ENCODE measurements at places on chromosomes 2 and 18. TPM values are rescaled to one million over a fixed set of nuclear protein-coding genes. Genes with fewer than 3 reads are reported as not detected.

Gene SLC40A1
- total RNA-seq, result 26.3 TPM

GRCh38 chr2:237529452-237530402 is 36.6 kb upstream of the PRLH start:
- DNase-seq, result no peak

DNA sequence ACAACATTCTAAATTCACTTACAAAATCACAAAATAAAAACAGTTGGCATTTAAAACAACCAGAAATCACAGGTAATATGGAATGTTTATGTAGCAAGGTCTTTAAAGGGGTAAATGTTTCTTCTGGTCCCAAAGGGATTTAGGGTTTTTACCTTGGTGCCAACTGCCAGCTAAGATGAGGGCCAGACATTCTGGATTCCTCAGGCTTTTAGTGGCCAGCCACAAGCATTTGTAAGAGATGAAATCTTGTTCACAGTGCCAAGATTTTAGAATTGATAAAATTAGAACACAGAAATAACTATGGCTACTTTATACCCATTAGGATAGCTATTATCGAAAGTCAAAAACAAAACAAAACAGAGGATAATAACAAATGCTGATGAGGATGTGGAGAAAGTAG is 60.4 kb upstream of the CDKL4 start:
- DNase-seq, result no peak

- DNase-seq, result no peak
Measured at GRCh38 chr2:68388772-68389171, 23.7 kb downstream of the PLEK start.

Gene TEKT4
- 0.10 TPM for total RNA-seq

DNA sequence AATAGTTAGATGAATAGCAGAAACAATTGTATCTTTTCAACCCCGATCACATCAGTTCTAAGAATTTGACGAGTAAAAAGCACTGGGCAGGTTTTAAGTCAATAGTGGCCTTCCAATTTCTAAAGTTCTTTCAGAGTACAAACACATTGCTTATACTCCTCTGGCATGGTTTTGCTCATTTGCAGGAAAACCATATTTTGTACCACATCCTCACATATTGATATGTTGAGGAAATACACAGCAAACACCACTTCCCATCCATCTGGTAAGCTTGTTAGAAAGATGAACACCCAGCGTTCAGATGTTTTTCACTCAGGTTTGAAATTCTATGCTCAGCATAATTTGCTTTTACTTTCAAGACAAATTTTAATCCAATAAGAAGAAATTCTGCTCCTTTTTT is 344.6 kb upstream of the ACVR2A start:
- DNase-seq, result no peak

DNA sequence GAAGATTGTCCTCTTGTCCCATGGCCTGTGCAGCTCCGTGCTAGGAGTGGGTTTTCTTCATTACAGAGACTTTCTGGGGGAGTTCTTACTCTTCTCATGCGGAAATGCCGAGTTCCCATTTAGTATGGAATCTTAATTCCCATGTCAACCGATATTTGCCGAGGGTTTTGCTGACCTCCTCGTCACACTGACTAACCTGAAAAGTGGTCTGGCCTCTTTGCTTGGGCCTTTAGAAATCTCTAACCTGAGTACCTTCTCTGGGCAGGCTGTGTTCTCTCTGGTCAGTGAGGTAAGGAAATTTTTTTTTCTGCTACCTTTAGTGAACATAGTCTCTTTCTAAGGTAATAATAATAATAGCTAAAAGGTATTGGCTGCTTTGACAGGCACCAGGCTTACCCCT is 10.9 kb upstream of the EML6 start:
- DNase-seq, result no peak

- no peak for DNase-seq
Measured at GRCh38 chr2:11777066-11777782, 30.8 kb downstream of the LPIN1 start.

DNA sequence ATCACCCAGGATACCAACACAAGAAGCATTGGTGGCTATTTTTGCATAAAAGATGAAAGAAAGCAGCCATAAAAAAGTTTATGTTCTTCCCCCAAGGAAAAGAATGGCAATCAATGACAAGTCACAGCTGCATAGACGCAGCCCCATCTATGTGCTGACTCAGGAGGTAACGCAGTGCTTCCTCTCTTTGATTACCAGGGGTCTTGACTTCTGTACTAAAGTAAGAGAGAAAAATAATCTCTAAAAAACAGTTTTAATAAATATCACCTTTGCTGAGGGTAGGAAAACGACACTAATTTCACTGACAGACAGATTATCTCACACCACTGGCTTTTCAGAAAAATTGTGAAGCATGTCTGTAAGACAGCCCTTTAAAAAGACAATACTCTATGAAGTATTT is 33.9 kb upstream of the EVA1A start:
- DNase-seq, result no peak

DNA sequence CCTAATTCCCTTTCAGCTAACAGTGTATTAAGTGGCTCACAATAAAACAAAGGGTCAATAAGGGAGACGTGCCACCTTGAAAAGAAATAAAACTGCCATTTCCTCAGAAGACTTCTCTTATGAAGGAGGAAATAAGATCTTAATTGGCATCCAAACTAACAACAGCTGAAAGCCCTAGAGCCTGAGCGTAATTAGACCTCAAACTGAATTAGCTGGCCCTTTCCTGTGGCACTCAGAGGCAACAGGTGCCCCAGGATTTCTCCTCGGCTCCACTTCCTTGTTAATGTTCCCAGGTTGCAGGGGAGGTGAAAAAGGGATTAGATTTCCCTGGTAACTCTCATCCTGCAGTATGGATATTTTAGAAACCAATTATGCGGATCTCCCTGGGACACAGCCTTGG is 804.3 kb downstream of the DCDC2C start:
- DNase-seq, result no peak

Gene ACMSD
- 3.3 TPM for total RNA-seq

- DNase-seq, result no peak
Measured at GRCh38 chr18:67074309-67074708, 442.2 kb downstream of the DSEL start.

Gene MRPS5
- 75.7 TPM for total RNA-seq

GRCh38 chr2:7071916-7072556 is 154.8 kb downstream of the RNF144A start:
- no peak for DNase-seq

- DNase-seq, result peak; percentile 25
Measured at GRCh38 chr2:9497017-9497416, 22.7 kb downstream of the IAH1 start.

Gene TRIM43
- total RNA-seq, result not detected

GRCh38 chr18:55220523-55220922 is 261.3 kb upstream of the CCDC68 start:
- no peak for DNase-seq

- peak; percentile 55 for DNase-seq
Measured at GRCh38 chr2:55482186-55482884, 37.2 kb upstream of the CFAP36 start.
